Foreskin fibroblast (primary cell): ENCODE measurements at places on chromosomes 1 and 21.
A peak's percentile ranks its signal among the peaks of the same experiment; 100 is the strongest.

DNA sequence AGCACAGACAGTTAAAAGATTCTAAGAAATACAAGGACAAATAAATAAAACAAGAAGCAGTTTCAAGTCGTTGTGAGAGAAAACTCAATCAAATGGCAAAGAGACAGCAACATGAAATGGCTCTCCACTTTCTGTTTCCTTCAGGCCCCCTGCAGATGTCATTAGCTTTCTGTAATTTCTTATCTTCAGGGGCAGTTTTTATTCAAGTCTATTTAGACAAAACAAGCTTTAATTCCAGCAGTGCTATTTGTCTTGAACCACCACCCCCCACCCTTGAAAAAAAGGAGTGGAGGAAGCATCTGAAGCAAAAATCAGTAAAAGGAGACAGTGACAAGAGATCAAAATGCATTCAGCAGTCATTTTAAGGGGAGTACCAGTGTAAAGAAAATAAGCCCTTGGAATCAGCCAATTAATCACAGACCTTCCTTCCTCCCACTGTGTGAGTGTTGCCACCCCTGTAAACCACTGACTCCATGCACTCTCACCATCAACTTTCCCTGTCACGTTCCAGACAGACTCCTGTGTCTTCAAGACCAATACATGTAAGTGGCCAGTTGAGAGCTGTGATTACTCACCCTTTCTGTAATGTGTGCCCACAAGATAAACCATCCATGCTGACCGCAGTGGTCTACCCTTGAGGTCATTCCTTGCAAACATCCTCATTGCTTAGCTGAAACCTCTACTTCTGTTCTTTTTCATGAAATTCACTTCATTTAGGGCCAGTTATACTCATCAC is 136.1 kb upstream of the HOOK1 start:
- DNase-seq = peak; percentile 86

- DNase-seq = no peak
These were observed 65.4 kb upstream of the TLR5 start for GRCh38 chr1:223208164-223209076.

GRCh38 chr1:50257940-50258685 is 149.4 kb downstream of the ELAVL4 start:
- DNase-seq = no peak

DNA sequence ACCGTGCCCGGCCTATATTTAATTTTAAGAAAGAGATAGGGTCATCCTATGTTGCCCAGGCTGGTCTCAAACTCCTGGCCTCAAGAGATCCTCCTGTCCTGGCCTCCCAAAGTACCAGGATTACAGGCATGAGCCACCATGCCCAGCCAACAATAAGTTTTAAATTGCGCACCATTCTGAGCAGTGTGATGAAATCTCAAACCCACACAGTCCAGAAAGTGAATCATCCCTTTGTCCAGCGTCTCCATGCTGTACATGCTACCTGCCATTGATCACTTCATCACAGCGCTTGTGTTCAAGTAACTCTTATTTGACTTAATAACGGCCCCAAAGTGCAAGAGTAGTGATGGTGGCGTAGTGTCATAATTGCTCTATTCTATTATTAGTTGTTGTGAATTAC is 75.4 kb downstream of the APP start:
- DNase-seq = no peak

DNA sequence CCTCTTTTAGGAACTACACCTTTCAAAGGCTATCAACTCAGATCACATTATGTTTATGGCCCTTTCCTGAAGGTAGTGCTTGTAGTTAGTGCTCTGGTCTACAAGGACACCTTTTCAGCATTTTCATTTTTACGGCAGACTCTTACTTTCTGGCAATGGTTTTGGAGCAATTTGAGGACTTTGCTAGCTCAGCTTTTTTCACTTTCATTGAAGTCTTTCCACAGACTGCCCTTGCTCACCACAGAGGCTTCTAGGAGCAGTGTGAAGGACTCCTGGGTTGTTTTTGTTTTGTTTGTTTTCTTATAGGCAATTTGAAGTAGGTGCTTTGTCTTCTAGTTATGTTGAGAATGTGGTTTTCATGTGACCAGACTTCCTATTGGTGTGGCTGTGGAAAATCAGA is 43.1 kb downstream of the CD55 start:
- no peak for DNase-seq

GRCh38 chr1:44300852-44301251 is 54.2 kb downstream of the ERI3 start:
- no peak for DNase-seq

DNA sequence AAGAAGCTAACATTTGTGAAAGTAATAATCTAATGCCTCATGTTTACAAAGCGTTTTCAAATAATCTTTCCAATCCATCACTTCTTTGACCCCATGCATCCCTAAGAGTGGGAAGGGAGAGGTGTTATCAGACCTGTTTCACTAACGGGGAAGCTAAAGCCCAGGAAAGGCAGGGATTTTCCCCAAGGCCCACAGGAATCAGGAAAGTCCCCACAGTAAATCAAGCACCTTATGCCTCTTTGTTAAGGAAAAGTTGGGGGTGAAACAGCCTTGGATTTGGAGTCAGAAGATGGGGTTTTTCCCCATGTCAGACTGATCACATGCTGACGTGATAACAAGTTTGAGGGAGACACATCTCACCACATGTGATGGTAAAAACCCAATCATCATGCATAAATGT is 20.0 kb upstream of the ANGPTL7 start:
- DNase-seq = no peak

DNA sequence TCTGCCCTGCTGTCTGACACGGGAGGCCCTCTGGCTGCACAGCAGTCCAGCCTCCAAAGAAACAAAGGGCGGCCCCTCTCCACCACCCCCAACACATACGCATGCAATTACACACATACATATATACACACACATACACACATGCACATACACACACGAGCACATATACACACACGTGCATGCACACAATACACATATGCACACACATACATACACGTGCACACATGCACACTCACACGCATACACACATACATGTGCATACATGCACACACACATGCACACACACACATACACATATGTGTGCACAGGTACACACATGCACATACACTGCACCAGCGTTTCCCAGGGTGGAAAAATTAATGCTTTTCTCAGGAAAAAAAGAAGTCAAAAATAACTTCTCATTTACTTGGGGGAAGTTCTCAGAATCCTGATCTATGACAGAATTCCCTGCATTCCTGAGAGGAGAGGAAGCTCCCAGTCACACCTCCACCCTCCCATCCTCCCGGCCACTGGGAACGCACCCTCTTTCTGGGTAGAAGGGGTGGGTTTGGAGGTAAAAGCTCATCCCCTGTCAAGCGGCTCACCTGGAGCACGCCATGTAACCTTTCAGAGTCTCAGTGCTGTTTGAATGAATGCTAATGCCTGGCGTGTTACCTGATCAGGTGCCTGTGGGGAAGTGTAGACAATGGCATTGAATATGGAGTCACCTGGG is 33.1 kb upstream of the KLHDC7A start:
- no peak for DNase-seq

DNA sequence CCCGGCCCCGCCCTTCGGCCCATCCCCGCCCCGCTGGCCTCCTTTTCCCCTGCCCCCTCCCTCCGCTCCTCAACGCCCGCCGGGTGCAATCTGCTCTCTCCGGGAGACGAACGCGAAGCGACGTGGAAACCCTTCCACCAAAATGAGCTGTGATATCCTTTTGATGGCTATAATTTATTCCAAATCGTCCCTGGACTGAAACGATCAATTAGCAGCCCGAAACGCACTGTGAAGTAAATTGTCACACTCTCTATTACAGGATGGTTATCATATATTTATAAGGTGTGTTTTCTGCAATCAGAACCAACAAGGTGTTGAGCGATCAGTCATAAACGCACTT is 134.6 kb upstream of the BARHL2 start:
- no peak for DNase-seq

GRCh38 chr1:41935226-41935625 is 16.5 kb upstream of the HIVEP3 start:
- DNase-seq = peak; percentile 71

DNA sequence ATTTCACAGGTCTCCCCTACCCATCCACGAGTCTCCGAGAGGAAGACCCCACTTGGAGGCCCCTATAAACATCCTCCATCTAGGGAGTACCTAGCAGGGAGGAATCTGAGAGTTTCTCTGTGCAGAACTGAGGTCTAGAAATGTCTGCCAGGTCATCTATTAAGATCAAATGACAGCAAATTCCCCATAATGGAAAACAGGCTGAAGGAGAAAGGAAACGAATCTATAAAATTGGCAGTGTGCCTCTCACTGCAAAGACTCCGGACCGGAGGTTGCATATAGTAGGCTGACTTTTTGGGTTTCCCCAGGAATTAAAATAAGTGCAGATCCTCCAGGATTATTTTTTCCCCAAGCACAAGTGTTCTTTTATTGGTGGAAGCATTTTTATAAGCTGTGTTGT is 57.7 kb downstream of the NMNAT2 start:
- no peak for DNase-seq

DNA sequence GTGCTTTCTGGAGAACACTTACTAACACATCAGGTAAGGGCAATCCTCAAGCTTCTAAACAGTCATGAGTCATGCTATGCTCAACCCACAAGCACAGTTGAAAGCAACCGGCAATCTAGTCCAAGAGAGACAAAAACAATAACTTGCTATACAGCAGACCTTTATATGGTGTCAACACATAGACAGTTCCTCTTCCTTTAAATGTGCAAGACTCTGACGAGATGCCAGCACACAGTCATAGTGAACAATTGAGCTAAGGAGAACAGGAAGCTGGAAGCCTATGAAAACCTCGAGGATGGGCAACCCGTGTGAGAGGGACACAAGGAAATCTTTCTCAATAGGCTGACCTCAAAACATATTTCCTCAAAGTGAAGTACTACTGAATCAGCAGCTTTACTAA is 5.3 kb downstream of the ADIPOR1 start:
- DNase-seq = peak; percentile 36

DNA sequence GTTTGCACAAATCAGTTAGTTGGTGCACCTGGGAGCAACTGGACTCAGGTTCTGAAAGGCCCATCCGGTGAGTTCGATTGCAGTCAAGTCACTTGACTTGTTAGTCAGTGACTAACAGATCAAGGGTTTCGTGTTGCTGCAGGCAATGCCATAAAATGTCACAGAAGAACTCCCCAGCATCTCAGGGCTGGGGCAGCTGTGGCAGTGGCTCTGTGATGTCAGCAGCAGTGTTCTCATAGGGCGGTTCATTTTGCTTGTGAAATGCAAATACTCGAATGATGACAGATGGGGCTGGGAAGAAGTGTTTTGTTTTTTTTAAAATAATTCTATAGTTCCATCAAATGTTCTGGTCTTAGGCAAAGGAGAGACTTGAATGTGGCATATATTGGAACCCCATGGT is 287.8 kb downstream of the LMX1A start:
- DNase-seq = peak; percentile 29

GRCh38 chr1:222095606-222096475 is 354.0 kb upstream of the DUSP10 start:
- DNase-seq = no peak

DNA sequence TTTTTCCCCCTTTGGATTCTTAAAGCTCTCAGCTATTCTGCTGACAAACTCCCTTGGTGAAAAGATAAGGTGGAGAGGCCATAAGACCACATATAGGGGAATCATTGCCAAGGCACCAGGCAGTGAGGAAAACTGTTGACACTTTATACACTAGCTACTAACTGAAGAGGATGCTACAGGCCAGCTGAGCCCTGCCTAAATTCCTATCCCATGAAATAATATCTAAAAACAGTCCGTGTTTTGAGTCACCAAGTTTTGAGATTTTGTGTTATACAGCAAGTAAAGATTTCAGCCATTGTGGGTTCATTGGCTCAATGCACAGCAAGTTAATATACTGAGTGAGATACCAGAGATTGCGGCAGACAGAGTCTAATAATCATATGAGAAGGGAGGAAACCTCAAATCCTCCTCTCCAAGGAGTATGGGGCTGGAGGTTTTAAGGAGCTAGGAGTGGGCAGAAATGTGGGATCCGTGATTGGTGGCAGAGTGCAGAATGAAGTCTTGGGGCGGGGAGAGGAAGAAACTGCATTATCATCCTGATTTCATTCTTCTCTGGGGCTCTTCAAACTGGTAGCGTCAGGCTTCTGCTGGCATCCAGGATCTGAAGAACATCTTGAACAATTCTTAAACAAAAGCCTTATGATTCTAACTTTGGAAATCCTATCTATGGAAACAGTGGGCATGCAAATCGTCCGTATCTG is 9.2 kb downstream of the CLDN8 start:
- DNase-seq = peak; percentile 21

DNA sequence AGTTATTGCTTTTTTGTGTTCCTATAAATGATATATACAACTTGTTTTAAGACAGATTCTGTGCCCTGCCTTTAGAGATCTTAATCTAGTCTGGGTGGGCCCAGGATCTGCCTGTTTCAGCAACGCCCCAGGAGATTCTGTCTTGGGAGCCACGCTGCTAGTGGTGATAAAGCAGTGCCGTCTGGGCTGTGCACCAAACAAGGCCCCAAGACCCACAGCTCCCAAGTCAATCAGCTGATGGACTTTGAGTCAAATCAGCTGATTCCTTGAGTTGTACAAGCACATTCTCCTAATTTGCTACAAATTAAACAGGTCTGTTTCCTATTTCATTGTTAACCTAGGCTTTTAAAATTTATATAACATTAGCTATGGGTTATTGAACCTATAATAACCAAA is 15.7 kb upstream of the SLC44A3 start:
- DNase-seq = no peak

- DNase-seq = no peak
These were observed 19.4 kb downstream of the AGRN start for GRCh38 chr1:1039145-1039910.

DNA sequence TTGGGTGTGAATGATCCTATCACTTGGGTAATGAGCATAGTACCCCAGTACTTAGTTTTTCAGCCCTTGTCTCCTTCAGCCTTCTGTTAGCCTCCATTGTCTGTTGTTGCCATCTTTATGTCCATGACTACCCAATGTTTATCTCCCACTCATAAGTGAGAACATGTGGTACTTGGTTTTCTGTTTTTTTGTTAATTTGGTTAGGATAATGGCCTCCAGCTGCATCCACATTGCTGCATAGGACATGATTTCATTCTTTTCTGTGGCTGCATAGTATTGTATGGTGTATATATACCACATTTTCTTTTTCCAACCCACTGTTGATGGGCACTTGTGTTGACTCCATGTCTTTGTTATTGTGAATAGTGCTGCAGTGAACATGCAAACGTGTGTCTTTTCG is 39.6 kb upstream of the GPR52 start:
- no peak for DNase-seq
